ENCODE measurements at places on chromosomes 7 and 10. TPM values are rescaled to one million over a fixed set of nuclear protein-coding genes. Genes with fewer than 3 reads are reported as not detected.

The ZNF503 gene
- total RNA-seq, result 3.6 TPM

The RPEL1 gene
- 0.33 TPM for total RNA-seq

The LIPJ gene
- 2.5 TPM for total RNA-seq

The KNDC1 gene
- 2.3 TPM for total RNA-seq

The NUTM2A gene
- 2.9 TPM for total RNA-seq

The EBF3 gene
- 28.0 TPM for total RNA-seq

The SFXN4 gene
- 18.6 TPM for total RNA-seq

The HIBADH gene
- total RNA-seq, result 80.1 TPM

The ITPRID1 gene
- not detected for total RNA-seq

The NKX1-2 gene
- total RNA-seq, result not detected

The PARD3 gene
- total RNA-seq, result 60.6 TPM

The MMP21 gene
- total RNA-seq, result 0.59 TPM

The ENTPD1 gene
- total RNA-seq, result 26.9 TPM

The RAB19 gene
- not detected for total RNA-seq

The MBLAC1 gene
- total RNA-seq, result 6.9 TPM

The C10orf120 gene
- not detected for total RNA-seq

The GPR37 gene
- total RNA-seq, result 3.2 TPM
